Mammary epithelial cell (primary cell): ENCODE measurements at places on chromosomes 4 and X.

DNA sequence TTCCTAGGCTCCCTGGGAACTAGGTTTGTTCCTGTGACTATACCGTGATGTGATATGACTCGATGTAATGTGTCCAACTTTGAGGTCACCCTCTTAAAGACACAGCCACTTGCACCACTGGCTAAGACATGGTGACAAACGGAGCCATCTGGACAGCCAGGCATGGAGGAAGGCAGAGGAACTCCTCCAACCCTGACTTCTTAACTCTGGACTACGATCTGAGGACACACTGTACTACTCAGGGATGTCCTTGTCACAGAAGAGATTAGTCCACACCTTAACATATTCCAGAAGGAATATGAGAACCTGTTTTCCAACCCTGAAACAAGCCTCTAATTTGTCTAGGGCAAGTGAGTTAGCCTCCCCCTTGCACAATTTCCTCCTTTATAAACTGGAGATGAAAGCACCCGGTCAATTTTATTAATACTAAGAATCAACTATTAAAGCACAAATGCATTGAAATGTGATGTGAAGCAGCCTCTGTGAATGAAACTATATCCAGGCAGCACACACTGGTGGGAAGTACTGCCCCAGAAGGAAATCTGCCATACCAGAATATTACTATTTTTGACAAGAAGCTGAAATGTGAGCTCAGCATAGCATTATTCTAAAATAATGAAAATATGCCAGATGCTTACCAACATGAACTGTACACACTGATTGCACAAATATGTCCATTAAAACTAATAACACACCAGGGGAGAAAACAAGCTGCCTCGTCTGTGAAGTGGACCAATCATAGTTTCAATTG lies 47.3 kb downstream of the TSPAN5 start:
- DNase-seq = no peak

DNA sequence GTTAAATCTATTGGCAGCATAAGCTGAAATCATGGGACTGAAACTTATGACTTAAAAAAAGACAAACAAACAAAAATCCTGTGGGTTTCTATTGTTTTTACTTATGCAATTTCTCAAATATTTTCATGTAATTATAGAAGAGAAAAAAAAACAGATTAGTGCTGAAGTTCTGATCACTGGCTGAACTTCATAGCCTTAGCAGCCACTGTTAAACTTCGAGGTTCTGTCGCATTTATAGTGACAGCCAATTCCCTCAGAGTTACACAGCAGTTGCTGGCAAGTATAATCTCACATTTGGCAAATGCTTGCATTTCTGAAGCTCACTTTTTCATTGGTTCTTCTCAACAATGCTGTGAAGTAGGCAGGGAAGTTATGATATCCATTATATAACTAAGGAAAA lies 748.9 kb upstream of the MAGEB2 start:
- no peak for DNase-seq

DNA sequence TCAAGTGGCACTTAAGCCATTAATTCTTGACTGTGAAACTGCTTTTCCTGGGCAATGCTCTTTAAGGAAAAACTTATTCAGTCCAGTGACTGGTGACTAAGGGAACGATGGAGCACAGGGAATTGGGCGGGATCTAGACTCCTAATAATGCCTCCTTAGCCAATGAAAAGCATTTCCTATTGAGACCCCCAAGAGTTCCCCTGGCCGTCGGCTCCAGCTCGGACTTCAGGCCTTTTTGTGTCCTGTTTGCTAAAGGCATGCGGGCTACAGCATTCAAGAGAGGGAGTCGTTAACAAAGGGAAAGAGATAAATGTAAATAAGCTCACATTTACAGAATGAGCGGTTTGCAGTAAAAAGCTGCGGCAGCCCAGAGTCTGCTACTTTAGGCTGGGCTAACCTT lies at the start of gene LPAR4:
Gene LPAR4 (plus strand): TSS at position 232 of the 400 bp plus-strand sequence. CDS start 7,150 bp downstream, outside the sequence.
- DNase-seq = no peak

DNA sequence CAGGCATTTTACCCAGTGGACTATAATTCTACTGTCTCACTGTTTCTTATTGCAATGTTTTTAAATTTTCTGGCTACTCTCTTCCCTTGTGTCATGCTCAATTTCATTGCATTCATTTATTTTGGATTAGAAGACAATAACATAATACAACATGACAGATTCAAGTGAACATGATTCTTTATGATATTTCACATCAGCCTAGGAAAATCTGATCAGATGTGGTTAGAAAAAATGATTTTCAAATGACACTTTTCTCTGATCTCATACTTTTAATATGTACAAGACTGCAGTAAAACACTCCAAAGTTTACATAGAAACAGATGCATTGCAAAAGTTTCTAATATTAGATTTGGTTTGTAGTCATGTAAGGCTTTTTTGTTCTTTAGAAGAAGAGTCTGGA lies 586.0 kb downstream of the ACTRT1 start:
- no peak for DNase-seq

DNA sequence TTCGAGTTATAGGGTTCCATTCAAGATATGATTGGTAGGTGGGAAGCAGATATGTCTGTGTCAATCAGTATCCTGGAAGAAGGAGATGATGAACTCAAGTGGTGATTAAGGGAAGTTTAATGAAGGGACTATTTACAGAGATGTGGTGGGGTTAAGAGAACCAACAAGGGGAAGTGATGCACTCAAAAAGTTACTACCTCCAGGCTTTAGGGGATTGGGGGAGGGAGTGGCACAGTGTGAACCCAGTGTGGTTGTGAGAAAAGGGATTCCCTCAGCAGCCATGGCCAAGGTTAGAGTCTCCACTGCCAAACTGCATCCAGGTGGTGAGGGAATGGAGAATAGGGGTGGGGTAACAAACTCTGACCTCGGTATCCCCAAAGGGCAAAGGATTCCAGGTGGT lies 27.9 kb downstream of the PKD2 start:
- DNase-seq = no peak

DNA sequence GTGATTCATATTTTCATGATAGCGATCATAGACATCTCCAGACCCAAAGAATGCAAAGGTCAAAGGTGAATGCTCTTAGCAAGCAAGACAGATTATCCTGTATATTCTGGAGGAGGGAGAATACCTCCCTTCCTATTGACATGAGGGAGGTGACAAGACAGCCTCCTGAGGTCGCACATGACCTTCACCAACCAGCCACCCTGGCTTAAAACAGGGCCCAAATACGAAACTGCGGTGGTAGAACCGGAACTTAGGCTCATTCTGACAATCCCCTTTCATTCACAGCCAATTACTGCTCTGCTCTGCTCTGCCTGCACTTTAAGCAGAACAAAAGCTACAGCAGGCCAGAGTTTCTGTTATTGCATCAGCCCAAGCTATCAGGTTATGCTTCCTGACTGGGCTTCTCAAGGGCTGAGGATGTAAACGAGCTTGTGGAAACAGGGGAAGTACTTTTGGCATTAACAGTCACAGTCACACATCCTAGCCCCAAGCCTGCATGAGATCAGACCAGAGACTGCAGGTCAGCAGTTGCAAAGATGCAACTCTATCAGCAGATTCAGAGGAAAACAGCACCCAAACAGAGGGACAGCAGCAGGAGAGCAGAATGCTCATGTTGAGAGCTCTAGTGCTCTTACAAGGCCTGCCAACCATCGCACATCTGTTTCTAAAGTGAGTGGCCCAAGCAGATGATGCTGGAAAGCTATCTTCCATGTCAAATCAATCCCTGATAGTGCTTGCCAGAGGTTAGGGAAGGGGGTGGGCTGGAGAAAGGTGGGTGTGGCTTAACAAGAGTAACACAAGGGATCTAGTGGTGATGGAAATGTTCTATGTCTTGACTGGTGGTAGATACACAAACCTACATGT lies 51.3 kb upstream of the MAP3K15 start:
- no peak for DNase-seq

DNA sequence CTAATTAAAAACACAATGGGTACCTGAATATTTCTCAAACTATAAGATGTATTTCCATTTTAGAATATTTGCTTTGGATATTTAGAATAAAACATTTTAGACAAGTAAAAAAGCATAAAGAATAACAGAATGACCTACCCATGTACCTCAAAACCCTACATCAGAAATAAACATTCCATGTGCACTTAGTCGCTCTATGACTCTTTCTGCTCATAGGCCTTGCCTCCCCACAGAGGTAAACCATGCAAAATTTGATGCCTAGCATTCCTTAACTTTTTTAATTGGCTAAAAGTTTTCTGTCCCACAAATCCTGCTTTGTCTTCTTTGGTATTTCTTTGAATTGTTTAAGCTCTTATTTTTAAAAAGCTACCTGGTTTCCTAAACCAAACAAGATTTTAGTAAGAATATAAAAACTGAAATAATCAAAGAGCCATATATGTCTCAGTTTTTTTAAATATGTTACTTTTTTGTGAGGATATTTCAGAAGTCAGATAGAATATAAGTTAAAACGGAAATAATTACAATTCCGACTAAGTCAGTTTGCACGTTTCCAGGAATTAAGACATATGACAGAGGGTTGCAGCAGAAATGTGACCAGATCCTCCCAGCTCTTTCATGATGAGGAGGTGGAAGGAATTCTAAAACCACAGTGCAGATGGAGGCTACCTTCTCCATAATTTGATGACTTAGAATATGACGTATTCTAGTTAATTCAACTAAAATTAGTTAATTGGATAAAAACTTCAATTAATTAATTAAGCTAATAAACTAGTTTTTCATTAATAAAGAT lies 102.5 kb downstream of the FIP1L1 start:
- DNase-seq = peak; percentile 63
